ENCODE measurements at places on chromosomes 7 and 10. TPM values are rescaled to one million over a fixed set of nuclear protein-coding genes. Genes with fewer than 3 reads are reported as not detected.

- no peak for DNase-seq
- no peaks in the 10 kb centered on the region for H3K36me3 ChIP-seq
- no peak overlapping the region for H3K27ac ChIP-seq
- H3K4me1 ChIP-seq = no peaks in the 10 kb centered on the region
- H3K27me3 ChIP-seq = no peaks in the 10 kb centered on the region
Observed at GRCh38 chr10:133087045-133087678, 562 bp upstream of the ADGRA1 start.

DNA sequence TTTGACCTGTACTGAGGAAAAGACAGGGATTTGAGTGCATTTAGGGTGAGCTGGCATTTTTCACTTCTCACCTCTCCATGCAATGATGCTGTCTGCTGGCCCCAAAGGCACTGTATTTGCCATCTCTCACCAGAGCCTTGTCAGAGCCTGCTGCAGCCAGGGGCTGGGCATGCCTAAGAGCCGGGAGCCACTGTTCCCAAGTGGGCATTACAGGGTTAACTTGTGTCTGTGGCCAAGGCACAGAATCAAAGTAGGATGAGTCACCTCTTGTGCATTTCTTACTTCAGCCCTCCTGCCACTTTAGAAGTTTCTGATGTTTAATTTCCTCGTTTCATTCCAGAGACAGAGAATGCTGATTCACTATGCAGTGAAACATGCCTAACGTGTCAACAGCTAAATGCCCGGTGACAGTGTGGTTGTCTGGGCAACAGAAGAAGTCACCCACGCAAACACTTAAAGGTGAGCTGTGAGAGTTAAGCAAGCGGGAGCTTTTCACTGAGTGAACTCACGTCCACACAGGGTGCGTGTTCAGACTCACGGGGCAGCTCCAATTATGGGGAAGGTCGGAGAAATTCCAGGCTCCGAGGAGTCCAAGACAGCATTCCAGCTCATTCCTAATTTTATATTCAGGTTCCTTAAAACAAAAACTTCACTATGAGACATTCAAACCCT lies 57.1 kb upstream of the IGFBP3 start:
- H3K4me1 ChIP-seq = peaks cover 16% of the 10 kb centered on the region
- H3K4me3 ChIP-seq = no peak overlapping the region
- H3K36me3 ChIP-seq = no peaks in the 10 kb centered on the region
- no peak for DNase-seq
- no peaks in the 10 kb centered on the region for H3K27me3 ChIP-seq
- H3K27ac ChIP-seq = peak overlapping the region; percentile 18

The WNT2 gene
- 2.7 TPM for total RNA-seq

DNA sequence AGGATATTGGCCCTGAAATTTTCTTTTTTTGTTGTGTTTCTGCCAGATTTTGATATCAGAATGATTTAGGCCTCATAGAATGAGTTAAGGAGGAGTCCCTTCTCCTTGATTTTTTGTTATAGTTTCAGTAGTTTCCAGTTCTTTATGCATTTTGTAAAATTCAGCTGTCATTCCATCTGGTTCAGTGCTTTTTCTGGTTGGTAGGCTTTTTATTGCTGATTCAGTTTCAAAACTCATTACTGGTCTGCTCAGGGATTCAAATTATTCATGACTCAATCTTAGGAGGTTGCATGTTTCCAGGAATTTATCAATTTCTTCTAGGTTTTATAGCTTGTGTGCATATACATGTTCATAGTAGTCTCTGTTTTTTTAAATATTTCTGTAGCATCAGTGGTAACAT lies 10.1 kb upstream of the TMEM196 start:
- no peak overlapping the region for H3K27ac ChIP-seq
- no peaks in the 10 kb centered on the region for H3K4me1 ChIP-seq
- H3K4me3 ChIP-seq = no peak overlapping the region
- H3K36me3 ChIP-seq = no peaks in the 10 kb centered on the region

The FOXI2 gene
- 0.47 TPM for total RNA-seq

The UCMA gene
- 0.43 TPM for total RNA-seq

DNA sequence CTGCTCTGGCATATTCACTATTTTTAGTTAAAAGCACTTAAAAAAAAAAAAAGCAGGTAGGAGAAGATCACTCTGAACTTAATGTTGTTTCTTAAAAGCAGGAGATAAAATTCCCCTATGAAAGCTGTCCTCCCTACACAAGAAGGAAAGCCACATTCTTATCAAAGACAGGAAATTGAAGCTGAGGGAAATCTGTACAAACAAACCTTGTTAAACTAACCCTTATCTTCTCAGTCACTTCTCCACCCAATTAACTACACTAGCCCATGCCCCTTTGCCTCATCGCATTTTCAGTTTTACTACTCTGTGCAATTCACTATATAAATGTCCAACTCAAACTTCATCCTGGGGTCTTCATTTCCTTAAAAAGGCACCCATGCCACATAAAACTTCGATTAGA lies 2.7 kb upstream of the CDCA7L start:
- H3K27me3 ChIP-seq = no peaks in the 10 kb centered on the region
- H3K4me1 ChIP-seq = no peaks in the 10 kb centered on the region
- DNase-seq = no peak
- no peak overlapping the region for H3K27ac ChIP-seq

- no peak overlapping the region for H3K4me3 ChIP-seq
- peaks cover under 1% of the 10 kb centered on the region for H3K4me1 ChIP-seq
- H3K27ac ChIP-seq = no peak overlapping the region
- H3K36me3 ChIP-seq = no peaks in the 10 kb centered on the region
- no peak for DNase-seq
Observed at GRCh38 chr7:2093843-2094220, 138.9 kb downstream of the MAD1L1 start.

The OR2A7 gene
- 1.2 TPM for total RNA-seq

The PDK4 gene
- 32.8 TPM for total RNA-seq

The EGR2 gene
- 6.8 TPM for total RNA-seq

GRCh38 chr7:96508371-96508770 lies 186.5 kb upstream of the SLC25A13 start:
- no peak for DNase-seq
- no peaks in the 10 kb centered on the region for H3K27me3 ChIP-seq

- no peak for DNase-seq
- no peaks in the 10 kb centered on the region for H3K4me1 ChIP-seq
- no peak overlapping the region for H3K4me3 ChIP-seq
- no peaks in the 10 kb centered on the region for H3K36me3 ChIP-seq
- H3K27me3 ChIP-seq = no peaks in the 10 kb centered on the region
Observed at GRCh38 chr7:26500749-26501352, 209.2 kb downstream of the SNX10 start.

The CCDC7 gene
- 74.5 TPM for total RNA-seq

DNA sequence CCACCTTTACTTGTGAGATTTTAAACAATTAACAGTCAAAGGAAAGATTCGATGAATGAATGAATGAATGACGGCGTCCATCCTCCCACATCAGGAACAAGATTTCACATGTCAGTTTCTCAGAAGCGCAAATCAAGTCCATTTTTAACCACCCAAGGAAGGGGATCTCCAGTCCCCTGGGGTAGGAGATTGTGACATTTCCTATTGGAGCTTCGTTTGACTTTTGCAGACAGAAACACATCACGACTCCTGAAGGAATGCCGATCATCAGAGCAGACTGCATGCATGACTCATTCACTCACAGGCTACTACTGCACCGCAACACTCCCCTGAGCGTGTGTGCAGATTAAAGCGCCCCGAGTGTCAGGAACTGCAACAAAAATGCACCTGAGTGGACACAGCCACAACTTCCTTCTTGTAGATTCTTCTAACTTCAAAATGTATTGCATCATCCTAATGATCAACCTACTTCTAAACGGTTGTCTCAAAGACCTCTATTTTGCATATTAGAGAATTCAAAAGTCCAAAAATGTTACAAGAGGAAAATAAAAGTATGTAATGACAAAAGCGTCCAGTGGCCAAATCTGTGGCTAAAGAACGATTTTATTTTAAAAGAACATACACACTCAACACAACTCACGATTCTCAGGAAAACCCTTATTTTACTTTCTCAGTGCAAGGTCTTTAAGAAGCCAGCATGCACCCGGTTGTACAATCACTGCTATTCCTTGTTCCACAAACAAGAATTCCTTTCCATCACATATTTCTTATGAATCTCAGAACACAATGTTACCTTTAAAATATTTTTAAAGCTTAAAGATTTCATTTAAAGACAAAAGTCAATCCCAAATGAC lies 172.6 kb downstream of the FAM107B start:
- H3K27ac ChIP-seq = no peak overlapping the region
- peaks cover 5% of the 10 kb centered on the region for H3K4me1 ChIP-seq
- H3K27me3 ChIP-seq = no peaks in the 10 kb centered on the region
- no peaks in the 10 kb centered on the region for H3K36me3 ChIP-seq
- H3K4me3 ChIP-seq = no peak overlapping the region
- peak; percentile 29 for DNase-seq

Measured in testis (tissue), 5 donors.